ENCODE measurements at places on chromosomes 4 and X.

GRCh38 chrX:23386726-23387125, 52.1 kb downstream of the PTCHD1 start:
- no peak for DNase-seq

GRCh38 chr4:144480068-144480467, 165.9 kb upstream of the HHIP start:
- DNase-seq: no peak

GRCh38 chr4:113901994-113902787, 77.3 kb downstream of the ARSJ start:
- no peak for DNase-seq

DNA sequence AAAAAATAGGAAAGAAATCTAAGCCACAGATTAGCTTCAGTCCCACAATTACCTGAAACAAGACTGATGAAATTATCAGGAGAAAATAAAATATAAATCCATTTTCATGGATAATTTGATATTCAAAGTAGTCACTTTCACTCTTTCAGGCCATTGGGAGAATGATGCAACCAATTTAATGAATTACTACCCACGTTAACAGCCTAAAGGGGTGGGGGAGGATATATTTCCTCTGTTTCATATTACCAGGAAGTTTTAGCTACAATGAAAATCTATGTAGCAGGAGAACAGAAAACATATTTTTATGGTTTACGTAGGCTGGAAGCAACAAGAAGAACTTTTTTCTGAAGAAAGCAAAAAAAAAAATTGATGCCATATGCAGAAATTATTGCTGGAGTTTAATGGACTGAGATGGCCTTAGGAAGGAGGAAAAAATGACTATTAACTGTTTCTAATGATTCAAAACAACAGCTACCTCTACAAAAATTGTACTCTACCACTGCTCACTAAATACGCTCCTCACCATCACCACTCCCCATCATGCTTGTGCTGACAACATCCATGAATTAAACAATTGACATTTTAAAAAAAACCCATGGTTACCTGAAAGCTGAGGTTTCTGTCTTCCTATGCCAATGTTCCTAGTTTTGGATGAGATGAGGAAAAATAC, 100.9 kb downstream of the CXXC4 start:
- DNase-seq: no peak

- no peak for DNase-seq
Measured at GRCh38 chr4:37982736-37983135, 22.5 kb downstream of the PTTG2 start.

GRCh38 chr4:153676984-153677383, 7.1 kb upstream of the TLR2 start:
- DNase-seq: no peak

- no peak for DNase-seq
Measured at GRCh38 chrX:69844636-69845035, 205.1 kb downstream of the AWAT2 start.

DNA sequence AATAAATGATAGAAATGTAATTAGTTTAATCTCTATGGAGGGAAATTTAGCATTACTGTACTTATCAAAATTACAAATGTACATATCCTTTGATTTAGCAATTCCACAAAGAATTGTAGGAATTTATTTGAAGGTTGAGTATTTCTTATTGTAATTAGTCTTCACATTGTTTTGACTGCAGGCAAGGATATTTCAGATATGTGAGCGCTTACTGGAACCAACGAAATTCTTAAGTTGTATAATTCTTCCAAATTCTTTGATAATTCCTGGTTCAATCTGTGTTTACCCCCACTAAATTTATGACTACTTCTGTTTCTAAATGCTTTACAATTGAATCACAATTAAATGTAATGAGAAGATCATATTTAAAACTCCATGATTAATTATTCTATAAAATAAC, 26.9 kb upstream of the WWC2 start:
- DNase-seq: no peak

DNA sequence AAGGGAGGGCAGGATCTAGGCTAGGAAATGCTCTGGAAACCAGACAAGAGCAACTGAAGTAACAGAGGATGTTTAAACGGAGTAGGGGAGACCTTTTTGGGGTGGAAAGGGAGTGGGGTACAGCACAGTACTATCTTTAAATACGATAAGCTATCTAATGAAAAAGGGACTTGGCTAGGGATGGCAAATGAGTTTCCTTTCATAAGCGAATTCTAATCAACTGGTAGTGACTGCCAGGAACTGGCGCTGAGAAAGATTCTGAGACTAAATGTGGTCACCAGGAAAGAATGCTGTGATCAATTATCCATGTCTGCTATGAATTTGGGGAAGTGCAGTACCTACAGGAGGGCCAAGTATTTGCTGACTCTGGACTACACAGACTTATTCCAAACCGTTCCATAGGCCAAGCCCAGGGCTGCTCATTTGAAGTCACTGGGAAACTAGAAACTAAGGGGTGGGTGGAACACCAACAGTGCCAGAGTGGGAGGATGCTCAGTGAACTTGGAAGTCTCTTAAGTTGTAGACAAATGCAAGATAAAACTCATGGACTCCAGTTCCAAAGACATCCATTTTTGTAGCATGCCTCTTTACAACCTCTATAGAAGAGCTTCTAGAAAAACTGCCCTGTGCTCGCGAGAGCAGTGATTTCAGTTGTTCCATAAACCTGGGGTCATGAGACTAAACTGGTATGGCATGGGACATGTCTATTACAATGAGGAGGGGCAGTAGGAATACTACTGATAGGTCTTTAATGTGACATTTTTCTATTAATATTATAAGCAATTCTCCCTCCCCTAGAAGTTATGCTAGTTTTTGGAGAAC, 2.0 kb downstream of the TRAPPC2 start:
- DNase-seq: no peak

DNA sequence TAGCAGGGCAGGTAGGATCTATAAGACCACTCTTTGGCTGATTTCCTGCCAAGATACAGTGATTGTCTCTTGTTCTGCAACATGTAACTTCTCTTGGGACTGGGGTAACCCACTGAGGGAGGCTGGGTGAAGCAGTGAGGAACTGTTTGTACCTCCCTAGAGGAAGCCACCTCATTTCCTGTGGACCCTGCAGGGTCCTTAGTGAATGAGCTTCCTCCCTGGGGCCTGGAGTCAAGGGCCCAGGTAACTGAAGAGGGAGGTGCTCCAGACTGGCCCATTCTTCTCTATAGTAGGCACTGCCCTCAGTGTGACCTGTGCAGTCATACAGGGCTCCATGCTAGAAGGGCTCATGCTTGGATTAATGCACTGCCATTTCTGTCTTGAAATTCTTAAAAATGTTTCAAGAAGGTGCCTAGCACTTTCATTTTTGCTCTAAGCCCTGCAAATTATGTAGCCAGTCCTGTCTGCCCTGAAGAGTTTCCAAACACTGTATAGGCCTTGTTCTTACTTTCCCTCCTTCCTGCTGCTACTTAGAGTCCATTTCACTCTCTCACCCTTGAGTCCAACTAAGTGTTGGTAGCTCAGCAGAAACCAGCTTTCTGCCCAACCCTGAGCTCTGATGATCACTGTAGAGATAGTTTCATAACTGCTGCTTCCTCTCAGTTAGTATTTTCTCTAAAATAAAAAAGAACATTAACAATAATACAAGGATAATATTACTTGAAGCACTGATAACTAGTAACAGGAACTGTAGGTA, 8.5 kb upstream of the GRIA3 start:
- no peak for DNase-seq

- DNase-seq: no peak
Measured at GRCh38 chr4:123649250-123649644, 252.7 kb downstream of the SPRY1 start.

- DNase-seq: no peak
Measured at GRCh38 chrX:153884136-153884535, 1.8 kb downstream of the L1CAM start.

GRCh38 chrX:110436523-110436922, 77.9 kb downstream of the RTL9 start:
- DNase-seq: no peak

DNA sequence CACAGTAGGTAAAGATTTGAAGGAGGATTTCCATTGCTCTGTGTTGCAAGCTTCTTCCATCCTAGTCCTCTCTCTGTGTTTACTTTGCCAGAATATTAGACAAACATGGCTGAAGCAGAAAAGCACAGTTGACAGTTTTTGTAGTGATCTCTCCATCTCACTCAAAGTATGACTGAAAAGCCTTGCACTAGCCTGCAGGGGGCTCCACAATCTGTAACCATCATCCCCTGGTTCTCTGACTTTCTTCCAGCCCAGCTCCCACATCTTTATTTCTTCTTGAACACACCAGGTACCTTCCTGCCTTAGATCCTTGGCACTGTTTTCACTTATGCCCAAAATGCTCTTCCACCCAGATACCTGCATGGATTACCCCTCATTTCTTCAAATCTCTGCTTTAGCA, 34.1 kb upstream of the HHIP start:
- DNase-seq: peak; percentile 21

GRCh38 chrX:130343411-130343810, 3.7 kb downstream of the SLC25A14 start:
- DNase-seq: no peak
